ENCODE measurements at places on chromosomes 4 and X.

- no peak for DNase-seq
Observed at GRCh38 chrX:121635141-121635540, 587.7 kb downstream of the GLUD2 start.

DNA sequence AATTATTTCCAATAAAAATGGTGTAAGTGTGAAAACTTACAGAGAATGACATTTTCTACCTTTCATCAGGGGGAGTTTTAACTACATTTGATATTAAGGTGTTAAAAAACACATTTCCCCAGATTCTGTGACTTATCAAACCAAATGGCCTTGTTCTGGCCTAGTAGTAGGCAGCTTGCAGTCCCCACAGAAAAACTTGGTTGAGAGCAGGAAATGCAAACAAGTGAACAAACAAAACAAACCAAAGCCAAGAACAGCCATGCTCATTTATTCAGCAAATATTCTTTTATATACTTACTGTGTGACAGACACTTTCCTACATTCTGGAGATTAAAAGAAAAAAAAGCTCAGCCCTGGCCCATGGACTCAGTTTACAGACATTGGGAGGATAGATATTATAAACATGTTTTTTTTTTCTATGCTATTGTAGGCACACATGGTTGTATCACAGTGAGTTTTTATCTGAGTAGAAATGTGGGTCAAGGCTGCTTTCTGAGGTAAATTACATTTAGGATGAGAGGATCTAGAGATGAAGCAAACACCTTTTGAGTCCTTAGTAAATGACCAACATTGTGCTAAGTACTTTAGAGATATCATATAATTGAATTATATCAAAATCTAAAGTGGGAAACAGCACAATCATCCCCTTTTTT is 449.2 kb upstream of the AADAT start:
- DNase-seq: no peak

GRCh38 chr4:71235311-71236201 is 103.3 kb upstream of the SLC4A4 start:
- no peak for DNase-seq

- DNase-seq: no peak
Observed at GRCh38 chr4:35965300-35965699, 279.0 kb downstream of the ARAP2 start.

- no peak for DNase-seq
Observed at GRCh38 chr4:147846318-147847155, 114.6 kb downstream of the ARHGAP10 start.

DNA sequence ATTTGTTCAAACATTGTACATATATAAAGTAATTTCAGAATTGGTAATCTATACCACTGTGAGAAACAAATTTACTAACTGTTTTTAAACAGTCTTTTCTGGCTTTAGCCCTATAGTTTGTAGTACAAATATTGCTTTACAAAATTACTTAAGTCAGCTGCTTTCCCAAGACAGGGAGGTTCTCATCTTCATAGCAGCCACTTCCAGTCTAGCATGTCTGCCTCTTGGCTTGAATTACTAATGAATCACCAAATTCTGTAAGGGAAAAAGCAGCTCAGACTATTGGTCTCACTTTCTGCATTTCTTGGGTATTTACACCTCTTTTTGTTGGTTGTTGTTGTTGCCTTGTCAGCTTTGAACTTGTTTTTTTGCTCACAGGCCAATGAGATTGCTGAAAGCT is 187.2 kb downstream of the NPFFR2 start:
- DNase-seq: no peak

- no peak for DNase-seq
Observed at GRCh38 chr4:183096276-183096965, 2.6 kb upstream of the WWC2 start.

DNA sequence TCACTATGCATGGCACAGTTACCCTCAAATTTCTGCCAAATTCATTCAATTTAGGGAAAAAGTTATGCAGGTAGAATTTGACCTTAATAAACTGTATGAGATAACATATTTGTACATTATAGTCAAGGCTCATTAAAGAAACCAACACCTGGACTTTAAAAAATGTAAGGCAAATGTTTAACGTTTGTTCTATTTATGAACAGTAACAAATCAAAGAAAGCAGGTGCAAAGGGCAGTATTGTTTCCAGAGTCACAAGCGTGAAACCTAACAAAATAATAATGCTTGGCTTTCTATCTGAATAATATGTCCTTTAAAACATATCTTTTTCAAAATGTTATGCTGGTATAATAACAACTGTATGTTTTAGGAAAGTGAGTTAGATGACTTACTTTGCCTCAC is 41.2 kb downstream of the LIN54 start:
- no peak for DNase-seq

- no peak for DNase-seq
Observed at GRCh38 chr4:110128472-110128919, 69.9 kb downstream of the ELOVL6 start.

- no peak for DNase-seq
Observed at GRCh38 chr4:56217343-56217890, 169.9 kb downstream of the AASDH start.

DNA sequence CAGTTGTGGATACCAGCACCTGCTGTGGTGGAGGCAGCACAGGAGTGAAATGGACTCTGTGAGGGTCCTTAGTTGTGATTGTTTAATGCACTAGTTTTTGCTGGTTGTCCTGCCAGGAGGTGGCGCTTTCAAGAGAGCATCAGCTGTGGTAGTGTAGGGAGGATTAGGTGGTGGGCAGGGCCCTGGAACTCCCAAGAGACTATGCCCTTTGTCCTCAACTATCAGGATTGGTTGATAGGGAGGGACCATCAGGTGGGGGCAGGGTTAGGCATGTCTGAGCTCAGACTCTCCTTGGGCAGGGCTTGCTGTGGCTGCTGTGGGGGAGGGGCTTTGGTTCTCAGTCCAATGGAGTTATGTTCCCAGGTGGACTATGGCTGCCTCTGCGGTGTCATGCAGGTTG is 121.9 kb downstream of the RRAGB start:
- no peak for DNase-seq

GRCh38 chr4:160350944-160351343 is 1248.1 kb downstream of the RAPGEF2 start:
- DNase-seq: no peak

DNA sequence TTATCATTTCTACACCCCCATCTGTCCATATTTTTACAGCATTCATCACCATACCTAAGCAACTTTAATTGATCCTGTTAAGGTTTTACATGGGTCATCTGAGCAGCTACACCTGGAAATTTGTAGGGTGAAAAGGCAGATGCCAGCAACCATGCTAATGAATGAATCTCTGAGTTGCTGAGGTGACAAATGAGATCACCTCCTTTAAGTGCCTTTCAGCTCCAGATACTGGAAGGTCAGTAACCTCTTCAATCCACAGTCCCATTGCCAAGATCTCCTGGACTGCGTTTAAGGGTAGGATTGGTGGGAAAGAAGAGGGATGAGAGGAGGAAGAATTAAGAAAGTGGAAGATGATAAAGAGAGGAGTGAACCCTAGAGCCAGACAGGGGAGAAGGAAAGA is 8.5 kb upstream of the BMP3 start:
- DNase-seq: no peak

DNA sequence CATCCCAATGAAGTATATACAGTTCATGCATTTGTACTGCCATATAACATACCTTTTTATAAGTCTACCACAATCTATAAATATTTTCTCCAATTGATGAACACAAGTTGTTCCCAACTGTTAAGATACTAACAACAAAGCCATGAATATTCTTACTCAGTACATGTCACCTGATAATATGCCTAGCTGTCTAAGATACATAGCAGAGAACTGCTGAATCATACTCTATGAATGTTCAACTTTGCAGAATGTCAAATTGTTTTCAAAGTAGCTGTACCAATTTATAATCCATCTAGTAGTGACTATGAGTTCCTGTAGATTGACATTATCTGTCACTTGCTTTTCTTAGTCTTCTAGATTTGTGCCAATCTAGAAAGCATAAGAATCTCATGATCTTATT is 84.9 kb downstream of the RAB28 start:
- DNase-seq: no peak

GRCh38 chrX:147846676-147847075 is 65.0 kb upstream of the FMR1 start:
- no peak for DNase-seq

- DNase-seq: no peak
Observed at GRCh38 chr4:86233681-86234080, 126.2 kb downstream of the MAPK10 start.

DNA sequence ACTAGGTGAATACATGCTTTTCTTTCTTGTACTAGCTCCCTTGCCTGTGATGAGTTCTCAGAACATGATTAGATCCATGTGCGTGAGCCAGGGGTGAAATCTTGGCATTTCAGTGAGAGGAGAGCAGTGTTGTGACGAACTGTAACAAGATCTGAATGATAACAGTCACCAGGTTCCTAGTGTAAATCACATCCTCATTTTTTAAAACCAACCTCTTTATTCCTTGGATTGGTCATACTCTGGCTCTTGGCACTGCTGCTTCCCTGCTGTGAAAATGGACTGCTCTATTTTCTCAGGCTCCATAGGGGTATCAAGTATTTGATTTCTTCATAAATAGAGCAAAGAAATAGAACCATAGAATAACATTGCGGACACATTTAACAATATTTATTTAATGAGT is 206.3 kb downstream of the SLC4A4 start:
- DNase-seq: no peak

DNA sequence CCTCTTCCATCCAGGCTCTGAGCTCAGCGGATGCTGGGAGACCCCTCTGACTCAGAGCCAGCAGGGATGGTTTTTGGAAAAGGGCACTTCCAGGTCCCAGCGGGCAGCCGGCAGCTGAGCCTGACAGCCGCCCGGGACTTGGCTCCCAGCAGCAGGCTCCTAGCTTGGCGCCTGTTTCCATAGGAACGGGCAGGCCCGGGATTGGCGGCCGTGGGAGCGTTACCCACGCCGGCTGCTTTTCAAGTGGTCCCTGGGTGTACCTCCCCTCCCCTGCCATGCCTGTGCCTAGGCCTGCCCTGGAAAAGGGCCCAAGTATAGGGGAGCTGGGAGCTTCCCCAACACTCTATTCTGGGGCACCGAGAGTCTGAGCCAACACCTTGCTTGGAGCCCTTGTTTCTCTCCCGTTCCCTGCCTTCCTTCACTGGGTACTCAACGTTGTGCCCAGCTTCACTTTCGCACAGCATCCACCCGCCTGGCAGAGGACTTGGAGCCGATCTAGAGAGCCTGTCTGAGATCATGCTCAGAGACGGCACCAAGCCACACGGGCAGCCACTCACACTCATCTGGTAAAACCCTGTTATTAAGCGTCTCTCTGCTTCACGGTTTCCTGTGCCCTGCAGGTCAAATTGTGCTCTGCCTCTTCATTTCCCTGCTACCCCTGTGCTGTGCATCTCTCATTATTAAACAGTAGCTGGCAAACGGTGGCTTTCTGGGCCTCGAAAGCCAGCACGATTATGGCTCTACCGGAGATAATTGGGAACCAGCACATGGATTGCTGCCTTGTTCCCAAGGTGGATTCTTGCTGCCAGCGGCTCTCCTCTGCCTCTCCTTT is 521.5 kb downstream of the BCOR start:
- peak; percentile 44 for DNase-seq

GRCh38 chr4:84971319-84971932 is 4.9 kb upstream of the WDFY3 start:
- no peak for DNase-seq

- no peak for DNase-seq
Observed at GRCh38 chr4:64399313-64400109, 9.7 kb downstream of the TECRL start.

GRCh38 chrX:130575831-130576389 is 174.1 kb downstream of the RBMX2 start:
- DNase-seq: peak; percentile 42

GRCh38 chr4:155566354-155566753 is 100.3 kb upstream of the GUCY1A1 start:
- DNase-seq: no peak

- no peak for DNase-seq
Observed at GRCh38 chr4:70178075-70178660, 17.4 kb upstream of the ODAM start.

DNA sequence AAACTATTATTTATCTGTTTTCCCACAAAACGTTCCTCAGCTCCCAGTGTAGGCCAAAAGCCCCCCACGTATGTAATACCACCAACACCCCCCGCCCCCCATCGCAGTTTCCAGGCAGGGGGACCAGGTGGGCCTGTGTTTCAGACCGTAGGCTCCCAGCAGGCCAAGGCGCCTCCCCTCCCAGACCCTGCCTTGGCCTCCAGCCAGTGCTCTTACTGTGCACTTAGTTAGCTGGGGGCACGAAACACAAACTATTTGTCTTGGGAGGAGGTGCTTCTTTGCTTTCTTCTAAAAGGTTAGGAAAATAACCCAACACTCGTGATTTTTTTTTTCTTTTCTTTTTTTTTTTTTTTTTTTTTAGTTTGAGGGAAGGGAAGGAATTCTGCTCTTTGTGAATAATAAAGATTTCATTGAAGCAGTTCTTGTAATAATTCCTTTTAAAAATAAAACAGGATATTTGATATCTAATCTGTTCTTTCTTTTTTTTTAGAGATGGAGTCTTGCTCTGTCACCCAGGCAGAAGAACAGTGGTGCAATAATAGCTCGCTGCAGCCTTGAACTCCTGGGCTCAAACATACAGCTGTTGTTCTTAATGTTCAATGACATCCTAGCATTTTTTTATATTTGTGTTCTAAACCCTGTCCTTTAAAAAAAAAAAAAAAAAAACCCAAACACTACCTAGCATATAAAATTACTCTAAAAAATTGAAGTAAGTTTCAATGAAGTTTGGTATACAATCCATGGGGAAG is 83.0 kb upstream of the CLDN34 start:
- DNase-seq: no peak

- DNase-seq: no peak
Observed at GRCh38 chr4:32775049-32775448, 2054.9 kb downstream of the PCDH7 start.

DNA sequence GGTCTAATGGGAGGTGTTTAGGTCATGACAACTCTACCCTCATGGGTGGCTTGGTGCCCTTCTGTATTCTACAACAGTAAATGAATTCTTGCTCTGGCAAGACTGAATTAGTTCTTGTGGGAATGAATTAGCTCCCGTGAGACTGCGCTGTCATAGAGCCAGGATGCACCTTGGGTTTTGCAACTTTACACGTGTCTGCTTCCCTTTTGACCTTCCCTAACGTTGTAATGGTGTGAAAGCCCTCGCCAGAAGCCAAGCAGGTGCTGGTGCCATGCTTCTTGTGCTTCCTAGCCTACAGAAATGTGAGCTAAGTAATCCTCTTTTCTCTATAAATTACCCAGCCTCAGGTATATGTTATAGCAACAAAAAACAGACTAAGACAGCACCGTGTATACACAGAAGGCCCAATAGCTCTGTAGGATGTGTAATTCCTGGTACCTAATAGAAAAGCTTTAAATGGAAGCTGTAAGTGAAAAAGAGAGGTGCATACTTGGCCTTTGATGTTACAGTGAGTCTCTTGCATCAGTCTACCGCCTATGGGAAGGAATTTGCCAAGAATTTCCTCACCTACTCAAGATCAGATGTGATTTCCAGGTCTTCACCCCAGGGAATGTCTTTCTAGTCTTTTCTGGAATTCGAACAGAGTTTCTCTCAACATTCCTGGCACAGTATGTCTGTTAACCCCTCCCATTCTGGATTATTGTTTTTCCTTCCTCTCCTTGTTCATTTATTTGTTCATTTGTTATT is 3.2 kb upstream of the ENPEP start:
- DNase-seq: no peak

- no peak for DNase-seq
Observed at GRCh38 chr4:24322511-24322910, 261.8 kb downstream of the DHX15 start.

All from right forelimb (tissue), 1 donor.